ENCODE measurements at places on chromosomes 11 and 22. TPM values are rescaled to one million over a fixed set of nuclear protein-coding genes. Genes with fewer than 3 reads are reported as not detected.

MYOD1 gene
- total RNA-seq: 0.15 TPM

FAM180B gene
- not detected for total RNA-seq

IRF7 gene
- total RNA-seq: 5.0 TPM

HSPB2 gene
- not detected for total RNA-seq

HOATZ gene
- not detected for total RNA-seq

GUCY1A2 gene
- total RNA-seq: 2.5 TPM

PANX3 gene
- not detected for total RNA-seq

CDC42BPG gene
- total RNA-seq: not detected

SLC22A12 gene
- not detected for total RNA-seq

NPAS4 gene
- not detected for total RNA-seq

IGSF22 gene
- total RNA-seq: not detected

HPX gene
- total RNA-seq: not detected

FAM227A gene
- 0.89 TPM for total RNA-seq
